ENCODE measurements at places on chromosomes 2 and 18.

DNA sequence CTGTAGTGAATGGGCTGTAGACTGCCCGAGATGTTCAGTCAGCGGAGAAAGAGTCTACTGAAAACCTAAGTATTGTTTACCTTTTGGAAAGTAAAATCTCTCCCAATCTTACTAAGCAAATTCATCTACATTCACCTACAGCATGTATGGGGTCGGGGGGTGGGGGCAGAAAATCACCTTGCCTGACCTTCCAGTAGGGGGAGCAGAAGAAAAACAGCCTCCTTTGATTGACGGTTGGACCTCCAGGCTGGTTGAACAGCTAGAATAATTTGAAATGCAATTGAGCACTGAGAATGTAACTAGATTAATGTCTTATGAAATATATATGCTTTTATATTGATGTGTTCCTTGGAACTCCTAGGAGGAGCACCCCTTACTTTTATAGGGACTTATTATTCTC is 10.0 kb downstream of the LRATD1 start:
- no peak for DNase-seq

- DNase-seq, result no peak
Measured at GRCh38 chr18:50518787-50519546, 40.9 kb upstream of the MAPK4 start.

GRCh38 chr18:62368100-62368499 is 43.0 kb downstream of the TNFRSF11A start:
- no peak for DNase-seq

- DNase-seq, result no peak
Measured at GRCh38 chr18:9941660-9942059, 27.8 kb downstream of the VAPA start.

- DNase-seq, result no peak
Measured at GRCh38 chr18:47604021-47604420, 326.4 kb downstream of the SMAD2 start.

Data from EH (cell line).